Panc1 (cell line): ENCODE measurements at places on chromosomes 5 and 9. TPM values are rescaled to one million over a fixed set of nuclear protein-coding genes. Genes with fewer than 3 reads are reported as not detected.

DNA sequence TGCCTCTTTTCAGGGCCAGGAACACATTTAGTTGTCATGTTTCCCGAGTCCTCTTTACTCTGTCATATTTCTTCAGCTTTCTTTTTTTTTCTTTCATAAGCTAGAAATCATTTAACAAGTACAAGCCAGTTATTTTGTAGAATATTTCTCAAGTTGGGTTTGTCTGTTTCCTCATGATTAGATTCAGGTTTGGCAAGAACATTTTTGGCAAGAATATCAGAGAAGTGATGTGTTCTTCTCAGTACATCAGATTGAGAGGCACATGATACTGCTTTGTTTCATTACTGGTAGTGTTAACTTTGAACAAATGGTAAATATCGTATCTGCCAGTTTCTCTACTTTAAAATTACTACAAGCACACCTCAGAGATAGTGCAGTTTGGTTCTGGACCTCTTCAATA is 45.1 kb downstream of the PCSK5 start:
- DNase-seq: no peak
- H3K27me3 ChIP-seq: no peaks in the 10 kb centered on the region
- no peaks in the 10 kb centered on the region for H3K36me3 ChIP-seq
- H3K27ac ChIP-seq: no peak overlapping the region

DNA sequence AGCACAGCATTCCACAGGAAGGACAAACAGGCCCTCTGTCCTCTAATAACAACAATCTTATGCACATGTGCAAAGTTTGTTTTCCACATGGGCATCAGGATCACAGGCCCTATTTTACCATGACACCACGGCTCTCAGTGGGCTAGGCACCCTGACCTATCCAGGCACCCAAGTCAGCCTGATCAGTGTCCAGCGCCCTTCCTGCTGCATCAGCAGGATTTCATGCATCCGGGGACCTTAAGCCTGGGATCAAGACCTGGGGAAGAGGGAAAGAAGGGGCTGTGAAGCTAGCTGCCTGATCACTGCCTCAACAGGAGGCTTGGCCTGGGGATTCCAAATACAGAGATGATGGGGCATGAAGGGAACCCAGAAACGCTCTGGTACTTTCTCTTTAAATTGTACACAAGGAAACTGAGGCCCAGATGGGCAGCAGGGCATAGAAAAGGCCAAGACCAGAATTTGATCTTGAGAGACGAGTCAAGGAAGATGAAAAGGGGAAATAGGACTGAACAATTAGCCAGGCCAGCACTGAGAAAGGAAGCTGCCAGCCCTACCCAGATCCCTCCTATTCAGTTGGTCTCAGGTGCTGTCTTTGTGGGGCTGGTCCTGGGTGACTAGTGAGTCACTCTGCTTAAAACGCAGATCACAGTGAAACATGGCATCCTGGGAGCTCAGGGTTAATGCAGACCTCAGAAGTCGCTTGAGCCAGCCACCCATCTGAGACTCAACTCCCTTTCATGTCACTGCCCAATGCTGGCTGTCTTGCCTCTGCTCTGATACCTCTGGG is 57.9 kb downstream of the SHB start:
- no peak overlapping the region for H3K4me3 ChIP-seq
- no peaks in the 10 kb centered on the region for H3K27me3 ChIP-seq
- H3K4me1 ChIP-seq: peaks cover 52% of the 10 kb centered on the region
- peak overlapping the region; percentile 75; the same call in 1 of the 2 replicates for H3K27ac ChIP-seq
- DNase-seq: no peak
- peaks cover 2% of the 10 kb centered on the region; the same call in 1 of the 2 replicates for H3K36me3 ChIP-seq

DNA sequence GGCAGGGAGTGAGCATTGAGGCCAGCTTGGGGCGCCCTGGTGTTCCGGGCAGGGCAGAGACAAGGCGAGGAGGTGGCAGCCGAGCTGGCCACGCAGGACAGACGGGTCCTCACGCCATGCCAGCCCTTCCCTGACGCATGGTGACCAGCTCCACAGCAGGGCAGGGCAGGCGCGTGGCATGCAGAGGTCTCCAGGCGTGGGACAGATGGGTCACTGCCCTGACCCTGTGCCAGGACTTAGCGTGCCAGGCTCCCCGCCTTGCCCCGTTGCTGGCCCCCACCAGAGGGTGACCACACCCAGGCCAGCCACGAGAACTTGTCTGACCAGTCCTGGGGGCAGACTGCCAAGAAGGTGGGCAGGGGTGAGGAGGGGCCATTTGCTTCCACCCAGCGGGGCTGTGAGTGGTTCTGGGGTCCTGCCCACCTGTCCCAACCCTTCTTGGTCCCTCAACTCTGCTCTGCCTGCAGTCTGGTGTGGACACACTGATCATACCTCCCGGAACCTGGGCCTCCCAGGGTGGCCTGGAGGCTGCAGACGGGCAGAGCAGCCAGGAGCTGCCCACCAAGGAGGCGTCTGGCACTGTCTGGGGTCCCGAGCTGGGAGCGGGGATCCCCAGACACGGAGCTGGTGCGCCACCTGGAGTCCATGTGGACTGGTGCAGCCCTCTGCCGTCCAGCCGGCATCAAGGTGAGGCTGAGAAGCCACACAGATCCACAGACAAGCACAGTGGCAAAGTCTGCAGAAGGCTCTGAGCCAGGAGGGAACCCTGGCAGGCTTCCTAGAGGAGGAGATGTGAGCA is at the start of gene RNF224:
RNF224 (plus strand) TSS at position 449 of the 799 bp plus-strand sequence. CDS start 834 bp downstream, outside the sequence.
- H3K4me1 ChIP-seq: peaks cover 7% of the 10 kb centered on the region
- H3K4me3 ChIP-seq: no peak within 1 kb of the TSS
- no peak for DNase-seq
- peaks cover 2% of the 10 kb centered on the region; the same call in 1 of the 2 replicates for H3K36me3 ChIP-seq
- no peak within 1 kb of the TSS for H3K27ac ChIP-seq

GRCh38 chr5:43642428-43642827 is 39.4 kb downstream of the NNT start:
- H3K27me3 ChIP-seq: no peaks in the 10 kb centered on the region
- H3K27ac ChIP-seq: no peak overlapping the region
- DNase-seq: no peak
- peaks cover 8% of the 10 kb centered on the region for H3K36me3 ChIP-seq

- H3K27ac ChIP-seq: no peak overlapping the region
- H3K27me3 ChIP-seq: no peaks in the 10 kb centered on the region
- no peaks in the 10 kb centered on the region for H3K36me3 ChIP-seq
- no peaks in the 10 kb centered on the region for H3K4me1 ChIP-seq
- DNase-seq: no peak
- H3K4me3 ChIP-seq: no peak overlapping the region
Observed at GRCh38 chr5:100828071-100828897, 74.8 kb downstream of the ST8SIA4 start.

GRCh38 chr5:73670731-73671130 is 44.7 kb downstream of the ARHGEF28 start:
- H3K27ac ChIP-seq: no peak overlapping the region
- no peaks in the 10 kb centered on the region for H3K27me3 ChIP-seq
- H3K36me3 ChIP-seq: no peaks in the 10 kb centered on the region
- no peak for DNase-seq

DNA sequence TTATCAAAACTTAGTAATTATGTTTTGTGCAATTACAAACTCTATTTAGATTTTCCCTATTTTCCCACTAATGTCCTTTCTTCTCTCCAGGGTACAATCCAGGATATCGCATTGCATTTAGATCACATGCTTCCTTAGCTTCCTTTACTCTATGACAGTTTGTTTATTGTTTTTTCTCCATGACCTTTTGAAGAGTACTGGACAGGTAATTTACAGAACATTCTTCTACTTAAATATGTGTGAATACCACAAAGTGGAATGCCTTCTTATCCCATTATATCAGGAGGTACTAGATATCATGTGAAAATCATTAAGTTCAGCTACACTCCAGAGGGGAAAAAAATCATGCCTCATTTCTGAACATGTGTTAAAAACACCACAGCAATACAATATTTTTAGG is 776.6 kb upstream of the CDH9 start:
- DNase-seq: no peak
- H3K27ac ChIP-seq: no peak overlapping the region
- no peaks in the 10 kb centered on the region for H3K36me3 ChIP-seq
- no peaks in the 10 kb centered on the region for H3K4me1 ChIP-seq
- no peaks in the 10 kb centered on the region for H3K27me3 ChIP-seq

Gene INSL6
- total RNA-seq: not detected
